Stimulated activated CD4-positive, alpha-beta T cell treated with anti-CD3 and anti-CD28 coated beads, Interleukin-12 subunit alpha, Interleukin-12 subunit beta, amount 100 ng/mL, for 24 hours (primary cell): ENCODE measurements at places on chromosomes 3 and 15.

GRCh38 chr3:57948781-57949242, 59.4 kb upstream of the FLNB start:
- DNase-seq: no peak

DNA sequence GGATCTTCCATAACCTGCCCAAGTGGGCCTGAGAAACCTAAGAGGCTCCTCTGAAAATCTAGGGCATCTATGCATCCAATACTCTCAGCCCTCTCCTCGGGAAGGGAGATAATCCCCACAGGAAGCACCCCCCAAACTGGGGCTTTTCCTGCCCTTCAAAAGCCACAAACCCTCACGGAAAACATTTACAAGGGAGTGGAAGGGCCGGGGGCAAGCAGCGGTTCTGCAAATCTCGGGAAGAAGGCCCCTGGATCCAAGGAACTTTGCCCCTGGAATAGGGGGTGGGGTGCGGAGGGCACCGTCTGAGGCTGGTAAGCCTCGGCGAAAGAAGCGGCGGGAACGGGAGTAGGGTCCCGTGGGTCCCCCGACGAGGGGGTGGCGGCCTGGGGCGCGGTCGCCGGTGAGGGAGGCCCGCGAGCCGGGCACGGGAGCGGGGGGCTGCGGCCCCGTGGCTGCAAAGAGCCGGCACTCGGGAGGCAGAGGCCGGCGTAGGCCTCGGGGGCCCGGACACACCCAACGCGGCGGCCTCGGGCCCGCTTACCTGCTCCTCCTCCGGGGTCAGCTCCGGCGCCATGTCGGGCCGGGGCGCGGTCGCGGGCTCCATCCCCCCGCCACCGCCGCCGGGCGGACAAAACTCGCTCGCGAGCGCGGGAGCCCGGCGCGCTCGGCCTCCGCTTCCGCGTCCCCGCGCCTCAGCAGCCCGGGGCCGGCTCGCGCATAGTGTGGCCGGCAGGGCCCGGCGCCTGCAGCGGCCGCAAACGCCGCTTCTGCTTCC, 755 bp downstream of the PTPN9 start:
- no peak for DNase-seq

- no peak for DNase-seq
Measured at GRCh38 chr3:40504636-40505430, 1.0 kb upstream of the ZNF620 start.

GRCh38 chr3:71485896-71486295, 97.6 kb downstream of the FOXP1 start:
- DNase-seq: no peak

DNA sequence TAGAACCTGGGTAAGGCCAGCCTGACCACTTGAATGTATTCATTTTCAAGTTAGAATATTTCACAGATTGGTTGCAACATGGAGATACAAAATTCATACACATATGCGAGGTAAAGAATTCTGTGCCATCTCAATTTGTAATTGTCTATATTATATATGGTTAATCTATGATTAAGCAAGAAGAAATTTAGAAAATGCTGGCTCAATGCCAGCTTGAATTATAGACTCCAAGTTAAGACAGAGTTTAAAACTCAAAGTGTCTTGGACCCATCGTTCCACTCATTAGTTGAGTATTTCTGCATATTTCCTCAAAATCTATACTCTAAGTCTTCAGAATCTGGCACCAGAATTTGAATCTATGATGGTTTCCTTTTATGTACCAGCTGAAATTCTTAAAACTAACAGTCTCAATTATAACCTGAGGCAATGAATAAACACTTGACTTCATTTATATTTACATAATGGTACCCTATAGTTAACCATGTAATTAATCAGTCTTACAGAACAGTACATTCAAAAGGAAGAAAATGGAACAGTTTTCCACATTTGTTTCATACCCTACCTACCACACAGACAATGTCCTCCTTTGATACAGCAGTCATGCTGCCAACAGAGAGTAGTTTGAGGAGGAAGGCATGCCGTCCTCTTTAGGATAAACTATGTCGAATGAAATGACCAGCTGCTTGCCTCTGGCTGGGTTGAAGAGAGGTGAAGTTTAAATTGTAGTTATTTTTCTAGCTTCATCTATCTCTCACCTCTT, 95.7 kb downstream of the CD47 start:
- DNase-seq: no peak

- DNase-seq: no peak
Measured at GRCh38 chr3:3589715-3590130, 209.5 kb upstream of the LRRN1 start.

DNA sequence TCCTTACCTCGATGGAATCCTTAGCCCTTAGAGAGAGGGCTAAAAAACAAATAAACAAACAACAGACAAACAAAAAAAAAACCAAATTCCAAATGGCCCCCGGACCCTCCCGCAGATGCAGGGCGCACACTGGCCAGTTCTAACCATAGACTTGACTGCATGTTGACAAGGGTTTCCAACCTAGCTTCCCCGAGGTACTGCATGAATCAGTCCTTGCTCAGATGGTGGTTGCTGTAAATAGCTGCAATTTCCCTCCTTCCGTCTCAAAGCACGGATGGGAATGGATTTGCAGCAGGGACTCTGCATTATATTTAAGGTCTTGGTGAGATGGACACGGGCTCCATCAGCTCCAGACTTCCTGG, 162.8 kb downstream of the CD47 start:
- DNase-seq: no peak

DNA sequence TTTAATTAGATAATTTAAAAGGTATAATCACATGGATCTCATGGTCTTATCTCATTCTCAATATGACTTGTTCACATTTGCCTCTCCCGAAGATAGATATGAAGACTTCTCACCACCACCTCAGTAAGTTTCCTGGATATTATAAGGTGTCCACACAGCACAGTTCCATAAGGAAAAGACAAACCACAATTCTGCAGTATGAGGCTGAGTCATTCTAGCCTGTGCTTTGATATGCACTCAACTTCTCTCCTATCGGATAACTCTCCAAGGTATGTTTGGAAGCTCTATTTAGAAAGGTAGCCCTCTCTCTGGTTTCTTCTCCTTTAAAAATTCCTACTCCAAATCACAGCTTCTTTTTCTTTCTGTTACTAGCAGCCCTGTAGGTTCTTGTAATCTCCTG, 612.8 kb downstream of the ZPLD1 start:
- DNase-seq: no peak

DNA sequence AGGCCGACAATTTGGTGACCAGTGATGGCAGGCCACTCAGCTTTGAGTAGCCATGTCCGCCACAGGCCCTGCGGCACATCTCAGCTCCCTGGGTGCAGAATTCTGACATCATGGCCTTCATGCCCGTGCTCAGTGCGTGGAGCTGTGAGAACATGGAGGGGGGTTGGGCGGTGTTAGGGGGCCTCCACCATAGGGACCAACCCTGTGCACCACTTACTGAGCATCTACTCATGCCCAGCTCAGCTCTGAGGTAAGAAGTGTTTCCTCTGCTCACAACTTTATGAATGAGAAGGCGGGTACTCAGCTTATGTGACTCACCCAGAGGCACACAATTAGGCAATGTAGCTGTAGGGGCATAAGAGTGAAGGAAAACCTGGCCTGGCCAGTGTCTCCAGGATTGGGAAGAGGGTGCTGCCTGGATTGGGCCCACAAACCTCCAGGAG, 10.5 kb downstream of the ACOX2 start:
- no peak for DNase-seq

DNA sequence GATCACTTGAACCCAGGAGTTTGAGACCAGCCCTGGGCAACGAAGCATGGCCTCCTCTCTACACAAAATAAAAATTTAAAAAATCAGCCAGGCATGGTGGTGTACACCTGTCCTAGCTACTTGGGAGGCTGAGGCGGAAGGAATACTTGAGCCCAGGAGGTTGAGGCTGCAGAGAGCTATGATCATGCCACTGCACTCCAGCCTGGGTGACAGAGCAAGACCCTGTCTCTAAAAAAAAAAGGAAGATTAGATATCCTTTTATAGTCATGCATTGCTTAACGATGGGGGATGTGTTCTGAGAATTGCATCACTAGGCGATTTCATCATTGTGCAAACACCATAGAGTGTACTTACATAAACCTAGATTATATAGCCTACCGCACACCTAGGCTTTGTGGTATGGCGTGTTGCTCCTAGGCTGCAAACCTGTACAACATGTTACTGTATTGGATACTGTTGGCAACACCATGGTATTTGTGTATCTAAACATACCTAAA, 12.6 kb downstream of the ALAS1 start:
- DNase-seq: no peak

GRCh38 chr15:49751191-49751590, 130.3 kb downstream of the DTWD1 start:
- DNase-seq: no peak

GRCh38 chr15:60212536-60212935, 185.2 kb downstream of the ANXA2 start:
- DNase-seq: no peak

DNA sequence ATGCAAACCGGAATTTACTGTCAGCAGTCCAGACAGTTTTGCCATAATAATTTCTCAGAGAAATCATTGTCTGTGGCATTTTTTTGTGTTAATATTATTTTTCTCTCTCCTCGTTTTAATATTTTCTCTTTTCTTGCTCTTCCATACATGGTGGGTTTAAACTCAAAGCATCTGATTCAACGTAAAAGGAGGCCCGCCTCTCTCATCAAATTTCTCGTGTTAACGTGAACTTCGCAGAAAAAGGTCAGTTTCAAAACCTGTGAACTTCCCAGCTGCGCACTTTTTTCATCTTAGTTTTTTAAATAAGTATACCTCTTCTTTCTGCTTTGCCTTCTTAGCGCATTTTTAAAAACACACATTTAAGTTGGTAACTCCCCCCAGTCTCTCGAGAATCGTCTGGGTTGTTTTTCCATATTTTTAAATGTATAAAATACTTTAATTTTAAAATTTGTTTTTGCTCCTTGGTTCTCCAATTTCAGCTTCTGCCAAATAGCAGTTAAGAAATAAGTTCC, 9.1 kb downstream of the SHOX2 start:
- DNase-seq: no peak

DNA sequence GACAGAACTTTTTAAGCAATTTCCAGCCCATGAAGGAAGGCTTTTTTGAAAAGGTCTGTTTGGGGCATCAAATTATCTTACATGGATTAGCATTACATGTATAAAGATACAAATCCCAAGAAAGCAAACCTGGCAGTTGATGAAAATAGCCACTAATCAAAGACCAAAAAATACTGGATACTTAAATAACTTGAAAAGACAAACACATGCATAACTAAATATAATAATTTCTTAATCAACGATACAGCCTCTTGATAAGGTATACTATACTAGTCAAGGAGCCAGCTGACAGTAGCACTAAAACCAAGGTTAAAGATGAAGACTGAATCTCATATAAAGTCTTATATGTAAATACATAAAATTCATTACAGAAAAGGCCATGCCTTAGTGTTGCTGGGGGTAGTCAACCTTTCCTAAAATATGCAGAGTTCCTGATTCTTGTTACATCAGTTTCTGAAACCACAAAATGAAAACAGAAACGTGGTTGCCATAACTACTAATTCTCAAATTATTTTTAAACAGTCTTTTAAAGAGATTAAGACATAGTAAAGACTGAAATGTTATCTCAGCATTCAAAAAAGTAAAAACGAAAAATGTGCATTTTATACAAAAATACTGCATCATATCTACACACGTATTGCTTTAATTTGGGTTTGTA, 2.0 kb downstream of the ANKRD28 start:
- DNase-seq: no peak

DNA sequence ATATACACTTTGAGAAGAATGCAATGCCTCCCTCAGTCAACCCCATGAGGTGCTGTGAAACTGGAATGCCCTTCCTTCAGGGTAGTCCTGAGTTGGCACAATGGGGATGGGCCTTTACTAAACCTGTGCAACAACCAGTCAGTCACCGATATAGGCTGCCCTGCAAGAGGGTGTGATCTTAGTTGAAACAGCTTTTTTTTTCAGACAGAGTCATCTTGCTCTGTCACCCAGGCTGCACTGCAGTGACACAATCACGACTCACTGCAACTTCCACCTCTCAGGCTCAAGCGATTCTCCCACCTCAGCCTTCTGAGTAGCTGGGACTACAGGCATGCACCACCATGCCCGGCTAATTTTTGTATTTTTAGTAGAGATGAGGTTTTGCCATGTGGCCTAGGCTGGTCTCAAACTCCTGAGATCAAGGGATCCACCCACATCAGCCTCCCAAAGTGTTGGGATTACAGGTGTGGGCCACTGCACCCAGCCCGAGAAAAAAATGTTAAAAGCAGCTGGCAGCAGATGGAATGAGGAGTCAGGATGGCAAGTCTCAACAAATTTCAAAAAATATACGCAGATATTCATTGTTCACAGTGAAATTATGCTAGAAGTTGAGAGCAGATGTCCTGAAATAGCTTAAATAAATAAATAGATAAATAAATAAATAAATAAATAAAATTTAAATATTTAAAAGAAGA, 31.8 kb downstream of the MYO5A start:
- peak; percentile 40 for DNase-seq

GRCh38 chr15:55403531-55403930, 4.6 kb downstream of the CCPG1 start:
- DNase-seq: no peak

DNA sequence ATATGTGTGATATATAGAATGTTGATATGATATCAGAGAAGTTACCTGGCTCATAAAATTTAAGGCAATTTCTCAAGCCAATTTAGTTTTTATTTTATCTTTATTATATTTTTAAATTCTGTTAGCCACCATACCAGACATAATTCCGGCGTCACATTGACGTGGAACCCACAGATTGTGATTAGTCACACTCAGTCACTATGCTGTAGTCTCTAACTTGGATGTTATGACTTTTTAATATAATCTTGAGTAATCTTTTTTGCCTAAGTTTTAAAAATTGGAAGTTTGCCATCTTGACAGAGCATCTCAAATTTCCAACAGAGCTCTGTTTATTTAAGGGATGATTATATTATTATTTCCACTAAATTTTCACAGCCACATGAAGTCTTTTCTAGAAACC, 9.7 kb upstream of the DCLK3 start:
- no peak for DNase-seq

GRCh38 chr3:122692674-122693073, 12.0 kb downstream of the PARP14 start:
- no peak for DNase-seq

DNA sequence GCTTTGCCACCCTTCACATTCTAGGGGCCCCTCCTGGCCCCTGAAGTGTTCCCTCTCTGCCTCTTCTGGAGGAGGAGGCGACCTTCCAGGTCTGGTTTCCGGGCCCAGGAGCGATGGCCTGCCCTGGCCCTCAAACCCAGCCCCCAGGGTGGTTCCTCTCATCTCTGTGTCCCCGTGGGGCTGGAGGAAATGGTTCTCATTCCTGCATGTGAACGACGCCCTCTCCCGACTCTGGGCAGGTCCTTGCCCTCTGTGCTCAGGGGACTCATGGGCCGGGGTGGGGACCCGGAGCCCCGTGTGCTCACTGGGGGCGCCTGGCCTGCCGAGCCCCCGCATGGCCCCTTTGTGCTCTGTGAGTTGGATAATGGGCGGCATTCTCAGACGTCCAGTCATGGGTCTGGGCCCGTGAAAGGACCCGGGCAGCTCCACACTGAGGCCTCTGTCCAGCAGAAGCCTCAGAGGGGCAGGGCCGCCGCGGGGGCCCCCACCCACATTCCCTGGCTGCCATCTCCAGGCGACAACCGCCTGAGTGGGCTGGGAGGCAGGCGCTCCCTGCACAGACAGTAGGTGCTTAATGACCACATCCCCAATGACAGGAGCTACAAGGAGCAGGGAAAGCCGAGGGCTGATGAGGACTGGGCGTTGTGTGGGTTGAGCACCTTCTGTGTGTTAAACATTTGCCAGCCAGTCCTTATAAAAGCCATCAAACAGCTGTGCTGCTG, 5.5 kb upstream of the PLXND1 start:
- DNase-seq: no peak
